ENCODE measurements at places on chromosomes 7 and 10.

- no peak for DNase-seq
Measured at GRCh38 chr10:115402699-115403098, 309.5 kb downstream of the ATRNL1 start.

DNA sequence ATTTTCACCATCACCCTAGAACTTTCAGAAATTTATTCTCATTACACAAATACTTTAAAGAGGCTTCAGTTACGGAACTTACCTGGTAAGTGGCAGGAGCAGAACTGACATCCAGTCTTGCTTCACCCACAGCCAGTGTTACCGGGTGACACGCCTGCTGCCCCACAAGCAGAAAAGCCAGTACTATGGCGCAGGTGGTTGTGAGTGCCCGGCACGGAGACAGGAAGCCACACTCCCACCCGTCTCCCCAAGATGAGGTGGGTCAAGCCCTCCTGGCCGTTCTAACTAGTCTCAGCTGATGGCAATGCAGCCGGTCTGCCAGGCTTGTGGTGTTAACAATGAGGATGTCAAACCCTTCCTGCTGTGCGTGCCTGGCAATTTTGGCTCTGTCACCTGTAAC, 86.9 kb downstream of the PROSER2 start:
- no peak for DNase-seq

DNA sequence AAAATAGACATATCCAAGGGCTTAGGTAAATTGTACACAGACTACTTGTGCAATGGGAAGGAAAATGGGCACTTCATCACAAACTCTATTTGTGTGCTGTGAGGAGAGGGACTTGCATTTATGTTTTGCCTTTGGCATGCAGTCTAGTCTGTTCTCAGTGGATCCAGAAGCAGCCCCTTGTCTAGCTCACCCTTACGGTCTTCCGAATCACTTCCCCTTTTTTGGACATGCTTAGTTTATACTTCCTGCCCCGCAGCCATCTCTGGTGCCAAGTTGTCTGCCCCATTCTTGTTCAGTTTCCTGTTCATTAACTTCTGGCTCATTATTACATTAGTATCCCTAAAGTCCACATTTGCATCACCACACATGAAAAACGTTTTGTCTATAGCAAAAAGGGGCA, 161.6 kb downstream of the NRCAM start:
- no peak for DNase-seq

DNA sequence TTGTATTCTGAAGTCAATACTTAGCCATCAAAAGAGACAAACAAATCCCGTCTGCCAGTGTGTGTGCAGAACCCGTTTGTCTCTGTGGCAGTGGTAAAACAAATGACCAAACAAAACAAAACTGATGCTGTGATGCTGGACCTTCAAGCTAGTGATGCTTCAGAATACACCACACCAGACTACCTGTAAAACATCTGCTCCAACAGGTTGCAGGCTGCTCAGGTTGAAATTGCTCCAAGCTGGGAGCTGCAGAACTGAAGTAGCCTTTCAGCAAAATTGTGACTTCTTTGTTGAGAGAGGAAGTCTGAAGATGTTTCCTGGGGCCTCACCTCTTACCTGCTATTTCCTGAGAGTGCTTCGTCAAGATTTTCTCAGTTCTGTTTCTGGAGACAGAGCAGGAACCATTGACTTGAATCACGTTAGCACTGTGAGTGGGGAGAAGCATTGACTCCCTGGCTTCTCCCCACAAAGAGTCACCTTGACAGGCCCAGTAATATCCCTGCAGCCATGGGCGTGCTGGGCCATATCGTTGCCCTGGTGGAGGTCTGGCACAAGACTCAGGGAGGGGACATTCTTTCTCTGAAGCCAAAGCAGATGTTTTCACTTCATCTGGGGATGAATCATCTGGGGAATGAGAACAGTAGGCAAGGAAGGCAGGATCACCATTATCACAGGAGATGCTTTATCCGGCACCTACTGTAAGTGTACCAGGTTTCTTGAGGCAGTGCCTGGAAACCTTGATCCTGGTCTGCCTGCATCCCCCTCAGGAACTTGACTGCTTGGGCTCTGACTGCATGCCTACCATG, 80.2 kb downstream of the RBM20 start:
- DNase-seq = no peak

DNA sequence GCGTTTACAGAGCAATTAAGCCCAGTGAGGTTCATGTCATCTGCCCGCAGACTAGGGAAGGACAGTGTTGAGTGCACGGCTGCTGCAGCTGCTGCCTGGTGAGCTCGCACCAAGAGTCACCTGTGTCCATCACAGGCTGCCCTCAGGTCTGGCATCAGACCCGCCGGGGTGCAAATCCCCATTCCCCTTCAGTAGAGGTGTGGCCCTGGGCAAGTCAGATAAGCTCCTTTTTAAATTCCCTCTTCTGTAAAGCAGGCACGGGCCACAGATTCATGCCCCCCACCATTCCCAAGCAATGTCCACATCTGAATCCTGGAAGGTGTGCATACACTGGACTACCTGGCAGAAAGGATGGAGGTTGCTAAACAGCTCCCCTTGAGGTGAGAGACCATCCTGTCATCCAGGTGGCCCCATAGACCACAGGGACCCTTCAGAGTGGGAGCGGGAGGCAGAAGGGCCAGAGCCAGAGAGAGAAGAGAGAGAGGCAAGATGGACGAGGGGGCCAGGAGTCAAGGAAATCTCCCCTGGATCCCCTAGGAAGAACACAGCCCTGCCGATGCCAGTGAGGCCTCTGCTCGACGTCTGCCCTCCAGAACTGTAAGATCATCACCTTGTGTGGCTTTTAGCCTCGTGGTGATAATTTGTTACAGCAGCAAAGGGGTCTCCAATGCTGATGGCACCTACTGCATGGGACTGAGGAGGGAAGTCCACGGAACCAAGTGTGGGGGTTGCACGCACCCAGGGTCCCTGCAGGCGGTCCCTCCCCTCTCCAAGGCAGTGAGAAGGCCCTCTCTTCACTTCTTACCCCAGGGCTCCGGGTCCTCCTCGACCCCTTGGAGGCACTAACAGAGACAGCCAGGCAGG, 168.8 kb downstream of the TCERG1L start:
- DNase-seq = no peak
